ENCODE measurements at places on chromosomes 7 and 10. TPM values are rescaled to one million over a fixed set of nuclear protein-coding genes. Genes with fewer than 3 reads are reported as not detected.

GRCh38 chr7:97555857-97556421, 175.9 kb upstream of the TAC1 start:
- DNase-seq = no peak

Gene NPC1L1
- total RNA-seq = not detected

DNA sequence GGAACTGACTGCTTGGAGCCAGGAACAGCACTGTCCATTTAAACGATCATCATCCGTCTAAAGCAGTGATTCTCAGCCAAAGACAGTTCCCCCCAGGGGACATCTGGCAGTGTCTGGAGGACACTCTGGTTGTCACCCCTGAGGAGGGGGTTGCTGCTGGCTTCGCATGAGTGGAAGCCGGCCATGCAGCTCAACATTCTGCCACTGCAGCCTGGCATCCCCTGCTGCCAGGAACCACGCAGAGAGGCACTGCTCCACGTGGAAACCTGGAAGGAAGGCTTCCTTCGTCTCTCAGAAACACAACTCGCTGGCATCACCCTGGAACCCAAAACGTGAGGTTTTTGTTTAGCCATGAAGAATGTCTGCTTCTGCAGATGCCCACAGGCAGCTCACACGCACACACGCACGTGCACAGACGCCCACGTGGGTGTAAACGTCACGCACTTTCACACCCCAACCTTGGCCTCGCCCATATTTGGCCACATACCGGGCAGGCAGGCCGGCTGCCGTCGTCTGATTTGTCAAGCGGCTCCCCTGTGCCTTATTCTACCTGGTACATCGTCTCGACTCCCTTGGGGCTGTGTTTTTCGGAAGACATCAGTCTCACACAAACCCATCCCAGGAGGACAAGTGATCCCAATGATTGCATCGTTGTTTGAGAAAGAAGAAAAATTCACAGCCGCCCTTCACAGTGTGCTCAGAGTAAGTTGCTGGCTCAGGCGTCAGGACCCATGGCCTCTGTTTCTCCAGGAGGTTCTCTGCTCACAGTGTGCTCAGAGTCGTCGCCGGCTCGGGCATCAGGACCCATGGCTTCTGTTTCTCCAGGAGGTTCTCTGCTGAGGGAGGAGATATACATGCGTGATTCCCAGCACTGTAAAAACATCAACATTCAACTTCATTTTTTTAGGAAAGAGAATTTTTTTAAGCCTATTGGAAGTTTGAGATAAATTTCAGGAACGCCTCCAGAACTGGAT, 127.2 kb upstream of the PPP2R2D start:
- DNase-seq = no peak

- DNase-seq = no peak
Observed at GRCh38 chr10:78850644-78851435, 217.9 kb upstream of the ZMIZ1 start.

Gene HMX2
- not detected for total RNA-seq

- peak; percentile 26 for DNase-seq
Observed at GRCh38 chr10:132836832-132837540, 51.0 kb upstream of the NKX6-2 start.

DNA sequence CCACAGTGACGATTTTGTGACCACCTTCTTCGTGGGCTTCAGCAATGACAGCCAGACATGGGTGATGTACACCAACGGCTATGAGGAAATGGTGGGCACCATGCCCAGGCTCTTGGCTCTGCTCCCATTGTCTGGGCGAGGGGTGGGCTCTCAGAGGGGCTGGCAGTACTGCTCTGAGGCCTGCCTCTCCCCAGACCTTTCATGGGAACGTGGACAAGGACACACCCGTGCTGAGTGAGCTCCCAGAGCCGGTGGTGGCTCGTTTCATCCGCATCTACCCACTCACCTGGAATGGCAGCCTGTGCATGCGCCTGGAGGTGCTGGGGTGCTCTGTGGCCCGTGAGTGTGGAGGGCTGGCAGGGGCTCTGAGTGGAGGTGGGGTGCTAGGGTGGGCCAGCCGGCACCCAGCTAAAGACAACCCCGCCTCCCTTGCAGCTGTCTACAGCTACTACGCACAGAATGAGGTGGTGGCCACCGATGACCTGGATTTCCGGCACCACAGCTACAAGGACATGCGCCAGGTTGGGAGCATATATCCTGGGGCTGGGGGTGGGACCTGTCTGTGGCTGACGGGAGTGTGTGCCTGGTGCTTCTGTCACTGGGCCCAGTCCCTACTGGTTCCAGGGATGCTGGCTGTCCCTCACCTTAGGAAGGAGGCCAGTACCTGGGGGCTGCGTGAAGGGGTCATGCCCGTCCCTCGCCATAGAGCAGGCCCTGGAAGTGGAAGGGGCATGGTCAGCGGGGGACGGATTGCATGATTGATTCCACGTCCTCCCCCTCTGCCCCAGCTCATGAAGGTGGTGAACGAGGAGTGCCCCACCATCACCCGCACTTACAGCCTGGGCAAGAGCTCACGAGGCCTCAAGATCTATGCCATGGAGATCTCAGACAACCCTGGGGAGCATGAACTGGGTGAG, 6.8 kb downstream of the AEBP1 start:
- DNase-seq = no peak

GRCh38 chr7:140055833-140056232, 6.9 kb downstream of the PARP12 start:
- DNase-seq = no peak

Gene ITGA8
- 2.6 TPM for total RNA-seq

Gene SEMA3D
- 51.2 TPM for total RNA-seq

GRCh38 chr10:110162741-110163145, 44.7 kb upstream of the MXI1 start:
- no peak for DNase-seq

Gene WNT16
- total RNA-seq = 0.16 TPM

Gene GAD2
- not detected for total RNA-seq

Gene CYP3A5
- 1.1 TPM for total RNA-seq

- DNase-seq = no peak
Observed at GRCh38 chr10:7480742-7481367, 70.0 kb upstream of the SFMBT2 start.

Gene MYPN
- 1.7 TPM for total RNA-seq

GRCh38 chr7:111229916-111230315, 139.0 kb downstream of the LRRN3 start:
- no peak for DNase-seq
